ENCODE measurements at places on chromosomes 11 and 22.

GRCh38 chr11:2140411-2141400, 1.5 kb upstream of the IGF2 start:
- no peak for DNase-seq

DNA sequence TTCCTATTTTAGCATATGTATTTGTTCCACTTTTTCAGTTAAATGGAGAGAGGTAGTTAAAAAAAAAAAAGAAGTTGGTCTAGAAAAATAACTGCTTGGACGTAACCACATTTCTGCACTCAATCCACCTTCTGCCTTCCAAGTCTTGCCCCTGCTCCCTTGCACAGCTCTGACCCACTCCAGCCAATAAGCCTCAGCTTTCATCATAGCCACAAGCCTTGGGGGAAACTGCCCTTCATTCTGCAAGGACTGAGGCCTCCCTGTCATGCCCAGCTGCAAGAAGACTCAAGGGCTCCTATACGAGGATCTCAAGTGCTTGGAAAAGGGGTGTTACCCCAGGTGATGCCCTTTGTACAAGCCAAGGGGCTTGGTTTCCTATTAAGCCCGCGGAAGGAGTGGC, 36.0 kb upstream of the OAF start:
- no peak for DNase-seq

DNA sequence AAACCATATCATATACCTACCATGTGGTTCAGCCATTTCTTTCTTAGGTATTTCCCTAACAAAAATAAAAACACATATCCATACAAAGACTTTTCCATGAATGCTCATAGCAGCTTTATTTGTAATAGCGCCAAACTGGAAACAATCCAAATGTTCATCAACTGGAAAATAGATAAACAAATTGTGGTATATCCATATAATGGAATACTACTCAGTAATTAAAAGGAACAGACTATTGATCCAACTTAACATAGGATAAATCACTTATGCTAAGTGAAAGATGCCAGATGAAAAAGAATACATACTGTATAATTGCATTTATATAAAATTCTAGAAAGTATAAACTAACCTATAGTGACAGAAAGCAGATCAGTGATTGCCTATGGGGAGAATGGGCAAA, 323.3 kb downstream of the BUD13 start:
- DNase-seq = no peak

GRCh38 chr11:10265936-10266335, 28.1 kb downstream of the SBF2 start:
- DNase-seq = no peak

- DNase-seq = no peak
Measured at GRCh38 chr11:19199771-19200170, 2.0 kb downstream of the CSRP3 start.

GRCh38 chr11:111361052-111361801, 17.8 kb downstream of the POU2AF1 start:
- no peak for DNase-seq

DNA sequence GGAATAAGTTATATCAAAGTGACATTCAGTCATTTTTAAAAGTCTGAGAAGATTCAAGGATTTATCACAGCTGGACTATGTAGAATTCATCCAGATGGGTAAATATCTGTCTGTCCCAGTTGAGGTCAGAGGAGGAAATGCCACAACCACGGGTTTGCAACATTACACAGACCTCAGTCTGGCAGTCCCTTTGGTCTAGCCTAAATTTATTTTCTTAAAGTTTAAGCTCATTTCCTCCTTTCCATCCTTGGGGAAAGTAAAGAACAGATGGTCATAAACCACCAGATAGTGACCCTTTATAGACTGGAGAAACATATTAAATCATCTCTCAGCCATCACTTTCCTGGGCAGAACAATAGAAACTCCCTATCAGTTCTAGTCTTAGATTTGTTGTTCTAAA, 238.4 kb upstream of the DDI1 start:
- DNase-seq = no peak

DNA sequence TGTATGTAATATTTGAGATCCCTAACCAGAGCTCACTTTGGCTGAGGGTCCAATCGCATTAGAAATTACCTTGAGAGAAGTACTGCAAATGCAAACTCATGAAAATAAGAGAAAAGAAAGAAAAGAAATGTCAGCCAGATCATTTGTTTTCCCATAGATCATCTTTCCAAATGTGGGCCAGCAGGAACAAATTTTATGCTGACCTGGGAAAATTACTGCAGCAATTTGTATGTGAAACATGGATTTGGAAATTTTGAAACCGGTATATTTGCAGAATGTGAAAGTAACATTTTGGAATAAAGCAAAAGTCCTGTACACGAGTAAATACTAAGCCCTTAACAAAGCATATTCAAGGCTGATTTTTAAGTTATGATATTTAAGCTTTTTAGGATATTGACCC, 1058.9 kb upstream of the CCDC90B start:
- DNase-seq = no peak

DNA sequence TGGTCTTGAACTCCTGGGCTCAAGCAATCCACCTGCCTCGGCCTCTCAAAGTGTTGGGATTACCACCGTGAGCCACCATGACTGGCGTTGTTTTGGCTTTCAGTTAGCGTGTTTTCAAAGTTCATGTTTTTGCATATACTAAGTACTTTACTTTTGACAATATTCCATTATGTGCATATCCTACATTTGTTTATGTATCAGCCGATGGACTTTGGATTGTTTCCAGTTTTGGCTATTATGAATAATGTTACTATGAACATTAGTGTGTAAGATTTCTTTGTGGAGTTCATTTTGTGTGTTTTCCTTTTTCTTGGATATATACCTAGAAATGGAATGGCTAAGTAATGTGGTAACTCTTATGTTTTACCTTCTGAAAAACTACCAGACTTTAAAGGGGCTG, 9.9 kb downstream of the CSTF3 start:
- DNase-seq = no peak

- no peak for DNase-seq
Measured at GRCh38 chr11:8257003-8257664, 6.5 kb downstream of the LMO1 start.

DNA sequence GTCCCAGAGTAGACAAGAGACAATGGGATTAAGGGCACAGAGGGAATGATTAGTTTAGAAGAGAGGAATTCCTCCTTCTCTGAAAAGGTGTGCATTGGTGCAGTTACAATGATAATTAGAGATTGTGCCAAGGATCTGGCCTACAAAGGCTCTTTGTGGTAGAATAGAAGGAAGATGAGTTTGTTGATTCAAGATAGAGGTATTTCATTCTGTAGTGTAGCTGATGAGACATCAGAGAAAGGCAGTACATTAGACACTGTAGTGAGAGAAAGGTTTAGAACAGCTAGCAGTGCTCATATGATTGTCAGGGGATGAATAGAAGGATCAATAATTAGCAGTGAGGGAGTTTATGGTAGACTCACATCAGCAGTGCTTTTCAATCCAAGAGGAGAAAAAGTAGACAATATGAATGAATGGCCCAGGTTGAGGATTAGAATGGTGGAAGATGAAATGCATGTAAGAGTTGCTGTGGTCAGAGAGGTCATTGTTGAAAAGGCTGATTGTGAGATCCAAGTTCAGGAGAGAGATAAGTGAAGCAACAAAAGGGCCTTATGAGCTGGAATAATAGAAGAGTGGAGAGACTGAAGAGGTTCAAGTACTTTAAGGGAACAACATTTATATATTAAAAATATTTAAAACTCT, 28.9 kb downstream of the SIK2 start:
- DNase-seq = no peak

GRCh38 chr11:119389611-119390254, 8.2 kb upstream of the USP2 start:
- no peak for DNase-seq

GRCh38 chr11:132137981-132138313, 767.5 kb downstream of the NTM start:
- no peak for DNase-seq

DNA sequence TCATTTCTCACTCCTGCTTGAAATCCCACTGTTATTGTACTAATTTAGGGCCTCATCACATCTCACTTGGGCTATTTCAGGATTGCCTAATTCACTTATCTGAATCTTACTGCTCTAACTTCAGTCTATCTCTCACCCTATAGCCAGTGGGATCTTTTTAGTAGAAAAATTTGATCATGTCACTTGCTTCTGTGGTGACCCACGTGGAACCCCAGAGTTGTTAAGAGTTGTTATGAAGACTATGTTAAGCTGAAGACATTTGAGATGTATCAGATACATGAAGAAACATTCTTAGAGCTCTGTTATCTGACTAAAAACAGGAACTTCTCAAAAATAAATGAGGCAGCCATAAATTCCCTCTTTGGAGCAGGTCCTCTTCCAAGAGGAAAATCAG, 1375.6 kb upstream of the TENM4 start:
- no peak for DNase-seq

- no peak for DNase-seq
Measured at GRCh38 chr11:115077740-115078139, 399.4 kb downstream of the NXPE2 start.

Data from RWPE1 (cell line).